ENCODE measurements at places on chromosomes 3 and 15.

DNA sequence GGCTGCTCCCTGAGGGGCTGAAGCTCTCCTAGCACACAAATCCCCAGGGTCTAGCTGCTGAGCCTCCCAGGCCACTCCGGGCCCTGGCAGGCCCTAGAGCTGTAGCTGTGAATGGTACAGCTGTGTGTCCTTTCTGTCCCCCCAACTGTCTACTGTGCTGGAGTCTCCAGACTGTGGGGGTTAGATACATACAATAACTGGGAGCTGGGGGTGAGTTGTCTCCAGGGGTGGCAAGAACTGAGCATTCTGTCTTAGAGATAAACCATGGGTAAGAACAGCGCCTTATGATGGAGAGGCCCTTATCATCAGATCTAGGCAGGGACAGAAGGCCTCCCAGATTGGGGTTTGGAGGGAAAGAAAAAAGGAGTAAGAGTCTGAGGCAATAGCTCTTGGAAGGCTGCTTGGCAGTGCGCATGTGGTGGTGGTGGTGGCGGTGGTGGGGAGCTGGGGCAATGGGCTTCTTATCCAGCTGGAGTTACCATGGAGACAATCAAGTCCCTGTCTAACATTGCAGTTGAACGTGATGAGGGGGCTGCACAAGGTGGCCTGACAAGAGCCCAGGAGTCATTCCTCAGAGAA, 3.6 kb downstream of the CYB561D2 start:
- no peak for DNase-seq

- DNase-seq, result no peak
Measured at GRCh38 chr15:39474657-39475056, 106.2 kb upstream of the THBS1 start.

DNA sequence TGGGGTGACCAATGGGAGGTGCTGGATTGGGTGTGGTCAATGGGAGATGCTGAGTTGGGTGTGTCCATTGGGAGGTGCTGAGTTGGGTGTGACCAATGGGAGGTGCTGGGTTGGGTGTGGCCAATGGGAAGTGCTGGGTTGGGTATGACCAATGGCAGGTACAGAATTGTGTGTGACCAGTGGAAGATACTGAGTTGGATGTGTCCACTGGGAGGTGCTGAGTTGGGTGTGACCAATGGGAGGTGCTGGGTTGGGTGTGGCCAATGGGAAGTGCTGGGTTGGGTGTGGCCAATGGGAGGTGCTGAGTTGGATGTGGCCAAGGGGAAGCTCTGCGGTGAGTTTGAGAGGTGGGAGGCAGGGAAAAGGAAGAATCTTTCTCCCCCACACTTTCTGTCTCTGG, 250.0 kb upstream of the PROK2 start:
- no peak for DNase-seq

- no peak for DNase-seq
Measured at GRCh38 chr15:40182358-40183029, 21.6 kb downstream of the BUB1B start.

GRCh38 chr3:51622868-51623267, 48.2 kb upstream of the TEX264 start:
- DNase-seq, result no peak

GRCh38 chr3:157310329-157311052, 126.2 kb upstream of the PTX3 start:
- no peak for DNase-seq

GRCh38 chr3:17544632-17545031, 197.8 kb downstream of the TBC1D5 start:
- no peak for DNase-seq

GRCh38 chr15:65653801-65654521, 32.2 kb downstream of the SLC24A1 start:
- no peak for DNase-seq

GRCh38 chr3:74845081-74845480, 230.6 kb upstream of the CNTN3 start:
- DNase-seq, result no peak

- DNase-seq, result no peak
Measured at GRCh38 chr3:133137042-133137996, 99.1 kb downstream of the TMEM108 start.

DNA sequence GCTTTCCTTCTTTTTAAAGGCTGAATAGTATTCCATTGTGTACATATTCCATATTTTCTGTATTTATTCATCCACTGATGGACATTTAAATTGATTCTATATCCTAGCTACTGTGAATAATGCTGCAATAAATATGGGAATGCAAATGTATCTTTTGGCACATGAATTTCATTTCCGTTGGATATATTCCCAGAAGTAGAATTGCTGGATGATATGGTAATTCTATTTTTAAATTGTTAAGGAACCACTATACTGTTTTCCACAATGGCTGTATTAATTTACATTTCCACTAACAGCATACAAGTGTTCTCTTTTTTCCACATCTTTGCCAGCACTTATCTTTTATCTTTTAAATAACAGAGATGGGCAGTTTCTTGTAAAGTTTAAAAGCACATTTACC, 302.7 kb downstream of the CTNNB1 start:
- DNase-seq, result no peak

DNA sequence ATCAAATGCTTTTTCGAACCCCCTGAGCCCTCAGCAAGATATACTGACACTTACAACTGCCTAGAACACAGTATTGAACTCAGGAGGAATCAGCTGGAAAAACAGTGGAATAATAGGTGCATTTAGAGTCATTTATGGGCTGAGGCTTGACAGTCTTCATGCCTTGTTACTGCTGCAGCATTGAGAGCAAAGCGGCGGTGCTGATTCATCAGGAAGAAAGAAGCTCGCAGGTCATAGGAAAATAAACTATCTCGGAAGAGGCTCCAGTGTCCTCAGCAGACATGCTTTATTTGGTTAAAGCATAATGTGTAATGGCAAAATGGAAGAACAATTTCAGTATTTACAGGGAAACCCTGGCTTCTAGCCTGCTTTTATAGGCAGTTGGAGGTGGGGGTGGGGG, 30.1 kb upstream of the NEO1 start:
- DNase-seq, result no peak

DNA sequence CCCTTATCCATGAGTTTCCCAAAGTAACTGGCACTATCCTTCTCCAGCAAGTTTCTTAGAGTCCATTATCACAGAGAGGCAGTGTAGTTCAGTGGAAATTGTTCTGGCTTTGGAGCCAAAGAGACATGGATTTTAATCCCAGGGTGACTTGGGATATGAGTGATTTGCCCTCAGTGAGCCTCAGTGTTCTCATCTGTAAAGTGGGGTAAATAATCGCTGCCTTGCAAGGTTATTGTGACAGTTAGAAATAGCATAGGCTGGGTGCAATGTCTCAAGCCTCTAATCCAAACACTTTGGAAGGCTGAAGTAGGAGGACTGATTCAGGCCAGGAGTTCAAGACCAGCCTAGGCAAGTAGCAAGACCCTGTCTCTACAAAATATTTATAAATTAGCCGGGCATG, 30.0 kb downstream of the DAPK2 start:
- DNase-seq, result no peak

- no peak for DNase-seq
Measured at GRCh38 chr3:22117751-22118346, 366.8 kb upstream of the ZNF385D start.

DNA sequence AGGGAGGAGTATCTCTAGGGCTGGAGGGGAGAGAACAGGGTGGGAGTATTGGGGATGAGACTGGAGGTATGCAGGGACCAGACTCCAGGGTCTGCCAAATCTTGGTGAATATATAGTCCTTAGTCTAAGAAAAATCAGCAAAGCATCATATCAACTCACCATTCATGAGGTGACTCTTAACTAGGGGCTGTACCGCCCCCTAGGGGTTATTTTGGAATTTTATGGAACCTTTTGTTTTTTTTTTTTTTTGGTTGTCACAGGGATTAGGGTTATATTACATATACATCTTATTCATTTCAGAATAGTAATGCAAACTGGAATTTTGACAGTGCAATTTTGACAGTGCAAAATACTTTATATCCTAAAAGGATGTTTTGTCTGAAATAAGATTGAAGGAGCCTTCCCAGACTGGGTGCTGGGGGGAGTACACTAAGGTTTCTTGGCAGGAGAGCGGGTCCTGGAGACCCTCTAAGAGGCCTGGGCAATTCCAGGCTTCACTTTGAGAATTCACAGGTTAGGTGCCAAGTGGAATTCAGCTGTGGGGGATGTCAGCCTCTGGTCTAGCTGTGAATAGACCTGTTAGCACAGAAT, 7.5 kb downstream of the CMTM7 start:
- DNase-seq, result no peak

GRCh38 chr3:188008582-188009213, 145.3 kb upstream of the LPP start:
- DNase-seq, result no peak

- no peak for DNase-seq
Measured at GRCh38 chr3:107999215-107999775, 91.5 kb downstream of the CD47 start.

- DNase-seq, result no peak
Measured at GRCh38 chr3:54159917-54160316, 37.6 kb downstream of the CACNA2D3 start.

GRCh38 chr3:87088430-87088992, 97.6 kb upstream of the VGLL3 start:
- DNase-seq, result no peak

DNA sequence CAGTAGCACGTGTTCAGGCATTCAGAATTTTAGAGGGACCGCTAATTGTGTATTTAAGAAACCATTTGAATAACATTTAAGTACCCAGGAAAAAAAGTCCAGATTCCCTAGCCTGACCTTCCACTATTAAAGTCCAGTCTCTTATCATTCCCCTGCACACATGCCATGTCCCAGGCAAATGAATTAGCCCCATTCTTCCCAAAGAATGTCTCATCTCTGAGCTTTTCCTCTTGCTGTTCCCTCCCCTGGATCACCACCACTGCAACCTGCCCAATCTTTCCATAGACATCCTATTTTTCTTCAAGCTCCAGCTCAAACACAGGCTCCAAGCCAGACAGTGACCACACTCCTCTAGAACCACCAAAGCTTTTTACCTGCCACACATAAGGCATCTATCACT, 25.9 kb downstream of the PLD1 start:
- DNase-seq, result no peak

- DNase-seq, result no peak
Measured at GRCh38 chr3:151293127-151293526, 14.8 kb upstream of the P2RY14 start.

DNA sequence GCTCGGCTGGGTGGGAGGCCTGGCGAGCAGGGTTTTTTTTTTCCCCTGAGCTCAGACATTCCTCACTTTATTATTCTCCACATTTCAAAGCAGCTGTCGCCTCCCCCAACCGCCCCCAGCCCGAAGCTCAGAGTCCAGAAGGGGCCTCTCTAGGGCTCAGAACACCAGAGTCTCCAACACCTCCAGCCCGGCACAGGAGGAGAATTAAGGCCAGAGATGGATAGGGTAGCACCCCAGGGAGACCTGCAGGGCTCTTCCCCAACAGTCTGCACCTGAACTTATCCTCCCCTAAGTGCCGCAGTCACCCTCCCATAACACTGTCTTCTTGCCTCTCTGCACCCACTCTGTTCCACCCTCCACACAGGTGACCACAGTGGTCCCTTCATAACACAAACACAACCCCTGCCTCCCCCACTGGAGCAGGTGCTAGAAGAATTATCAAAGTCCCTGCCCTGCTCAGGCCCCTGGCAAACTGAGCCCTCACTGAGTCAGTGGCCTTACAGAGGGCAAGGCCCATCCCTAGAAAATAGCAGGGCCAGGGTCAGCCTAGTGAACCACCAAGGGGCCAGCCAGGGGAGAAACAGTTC, 14.1 kb downstream of the MYL3 start:
- no peak for DNase-seq

GRCh38 chr3:107193116-107193515, 184.1 kb upstream of the CCDC54 start:
- no peak for DNase-seq

DNA sequence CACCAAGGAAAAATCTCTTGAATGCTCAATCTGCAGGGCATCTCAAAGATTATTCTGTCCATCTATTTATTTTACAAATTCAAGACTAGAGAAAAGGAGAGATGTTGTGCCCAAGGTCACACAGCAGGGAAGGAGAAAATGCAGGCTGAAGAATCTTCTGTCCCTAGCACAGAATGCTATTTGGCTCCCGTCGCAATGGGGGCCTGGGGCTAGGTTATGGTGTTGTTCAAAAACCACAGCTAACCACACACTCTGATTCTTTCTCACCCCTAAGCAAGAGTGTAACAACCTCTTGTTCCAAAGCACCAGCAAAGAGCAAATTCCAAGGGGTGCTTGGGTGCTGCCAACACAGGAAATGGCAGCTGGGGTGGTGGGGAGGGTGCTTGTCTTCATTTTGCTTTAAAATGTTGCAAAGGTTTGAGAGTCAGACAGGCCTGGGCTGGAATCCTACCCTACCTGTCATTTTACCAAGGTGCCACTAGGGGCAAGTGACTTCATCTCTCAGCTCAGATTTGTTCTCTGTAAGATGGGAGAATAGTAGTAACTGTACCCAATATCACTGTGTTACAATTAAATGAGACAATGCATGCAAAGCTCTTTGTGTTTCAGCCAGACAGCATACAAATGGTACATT, 112.5 kb downstream of the ADAMTS9 start:
- DNase-seq, result no peak

DNA sequence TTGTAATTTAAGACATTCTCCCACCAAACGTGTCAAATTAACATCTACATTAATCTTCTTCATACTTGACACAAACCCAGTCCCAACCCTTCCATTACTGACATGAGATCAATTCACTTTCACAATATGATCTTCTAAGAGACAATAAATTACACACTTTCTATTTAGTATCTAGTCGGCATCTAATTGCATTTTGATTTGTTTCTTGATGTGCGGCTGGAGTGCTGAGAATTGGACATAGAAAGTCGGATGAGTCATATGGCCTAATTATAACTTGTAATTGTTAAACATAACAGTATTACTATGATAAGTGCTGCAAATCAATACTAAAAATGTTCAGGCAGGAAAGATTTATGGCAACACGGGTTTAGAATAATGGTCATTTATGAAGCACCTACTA, 78.4 kb upstream of the RORA start:
- no peak for DNase-seq

GRCh38 chr3:194816748-194817591, 131.3 kb downstream of the FAM43A start:
- DNase-seq, result no peak

- DNase-seq, result no peak
Measured at GRCh38 chr15:66698318-66698961, 3.6 kb upstream of the SMAD6 start.

DNA sequence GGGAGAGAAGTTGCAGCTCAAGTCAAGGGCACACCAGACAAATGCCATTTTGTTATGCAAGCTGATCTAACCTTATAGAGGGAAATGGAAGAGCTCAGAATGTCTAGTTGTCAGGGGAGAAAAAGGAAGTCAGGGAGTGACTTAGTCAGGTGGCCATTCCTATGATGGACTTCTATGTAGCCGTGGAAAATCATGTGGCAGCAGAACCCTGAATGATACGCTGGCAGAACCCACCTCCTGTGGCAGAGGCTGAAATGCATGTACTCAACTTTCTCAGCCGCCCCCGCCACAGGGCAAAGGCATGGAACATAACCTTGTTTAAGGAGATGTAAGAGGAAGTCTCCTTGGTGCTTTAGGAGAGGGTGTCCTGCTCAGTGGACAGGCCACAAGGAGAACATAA, 37.7 kb upstream of the PARL start:
- no peak for DNase-seq

Measured in epithelial cell of proximal tubule (primary cell).